IgD-negative memory B cell (primary cell): ENCODE measurements at places on chromosomes 1 and 21. TPM values are rescaled to one million over a fixed set of nuclear protein-coding genes. Genes with fewer than 3 reads are reported as not detected.

KRTAP13-2 gene
- polyA plus RNA-seq = not detected

KCNJ9 gene
- polyA plus RNA-seq = not detected

LCA5L gene
- not detected for polyA plus RNA-seq

UCHL5 gene
- 35.6 TPM for polyA plus RNA-seq

GREM2 gene
- polyA plus RNA-seq = not detected

WNT3A gene
- polyA plus RNA-seq = not detected

CASQ2 gene
- not detected for polyA plus RNA-seq

DISC1 gene
- polyA plus RNA-seq = 0.68 TPM

AXDND1 gene
- not detected for polyA plus RNA-seq

ZNF648 gene
- polyA plus RNA-seq = not detected

TMEM269 gene
- not detected for polyA plus RNA-seq

FAM151A gene
- polyA plus RNA-seq = not detected

FCRL4 gene
- polyA plus RNA-seq = 0.06 TPM

ASAP3 gene
- 0.66 TPM for polyA plus RNA-seq

ZBTB8OS gene
- polyA plus RNA-seq = 78.1 TPM

FCGR3B gene
- 0.18 TPM for polyA plus RNA-seq

BMP8B gene
- polyA plus RNA-seq = 0.14 TPM

PPM1J gene
- 1.4 TPM for polyA plus RNA-seq

AMY1B gene
- polyA plus RNA-seq = not detected

NBPF6 gene
- not detected for polyA plus RNA-seq

CLDN17 gene
- not detected for polyA plus RNA-seq

PPP1R12B gene
- polyA plus RNA-seq = 12.3 TPM

C1orf146 gene
- not detected for polyA plus RNA-seq

ARHGEF16 gene
- polyA plus RNA-seq = not detected

LRRN2 gene
- not detected for polyA plus RNA-seq

OR2M3 gene
- not detected for polyA plus RNA-seq

TTC39A gene
- polyA plus RNA-seq = not detected

STYXL2 gene
- not detected for polyA plus RNA-seq

CYB5RL gene
- polyA plus RNA-seq = 4.1 TPM

NCMAP gene
- not detected for polyA plus RNA-seq

MRPL55 gene
- 146 TPM for polyA plus RNA-seq

WNT9A gene
- polyA plus RNA-seq = not detected

IGSF9 gene
- 0.08 TPM for polyA plus RNA-seq
